T-helper 2 cell treated with Interferon-gamma antibody and Interleukin-4, amounts not matched to agents 5 μg/mL and 100 μg/mL, for 36 hours (primary cell): ENCODE measurements at places on chromosomes 16 and 17.

DNA sequence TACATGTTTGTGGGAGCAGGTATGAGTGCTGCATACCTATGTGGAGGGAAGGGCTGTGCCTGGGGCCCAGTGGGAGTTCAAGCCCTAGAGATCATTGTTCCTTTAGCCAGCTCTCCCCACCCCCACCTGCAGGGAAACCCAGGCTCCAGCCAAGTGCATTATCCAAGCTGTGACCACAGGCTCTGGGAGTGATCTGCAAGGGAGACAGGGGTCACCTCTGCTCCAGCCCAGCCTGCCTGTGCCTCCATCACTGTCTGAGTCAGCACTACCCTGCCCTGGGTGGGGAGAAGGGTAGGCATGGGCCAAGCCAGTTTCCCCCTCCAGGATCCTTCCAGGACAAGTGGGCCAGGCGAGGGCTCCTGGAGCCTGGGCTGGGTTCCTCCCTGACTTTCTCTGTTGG lies 32.1 kb upstream of the SBK1 start:
- no peak for DNase-seq

DNA sequence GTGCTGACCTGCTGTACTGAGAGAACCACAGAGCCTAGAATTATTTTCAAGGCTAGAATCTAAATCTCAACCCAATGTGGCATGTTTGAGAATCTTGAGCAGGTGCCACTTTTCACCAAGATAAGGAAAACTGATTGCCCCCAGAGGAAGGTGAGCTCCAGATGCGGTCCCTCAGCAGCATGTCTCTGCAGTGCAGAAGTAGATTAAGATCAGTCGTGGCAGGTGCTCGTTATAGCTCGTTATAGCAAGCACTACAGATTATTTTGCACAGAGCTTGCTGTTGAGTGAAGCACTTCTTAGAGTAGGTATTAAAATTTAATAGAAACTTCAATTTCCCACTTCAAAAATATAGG lies 176.0 kb downstream of the AATF start:
- no peak for DNase-seq

GRCh38 chr16:25575363-25575762 lies 116.4 kb upstream of the HS3ST4 start:
- DNase-seq: no peak

DNA sequence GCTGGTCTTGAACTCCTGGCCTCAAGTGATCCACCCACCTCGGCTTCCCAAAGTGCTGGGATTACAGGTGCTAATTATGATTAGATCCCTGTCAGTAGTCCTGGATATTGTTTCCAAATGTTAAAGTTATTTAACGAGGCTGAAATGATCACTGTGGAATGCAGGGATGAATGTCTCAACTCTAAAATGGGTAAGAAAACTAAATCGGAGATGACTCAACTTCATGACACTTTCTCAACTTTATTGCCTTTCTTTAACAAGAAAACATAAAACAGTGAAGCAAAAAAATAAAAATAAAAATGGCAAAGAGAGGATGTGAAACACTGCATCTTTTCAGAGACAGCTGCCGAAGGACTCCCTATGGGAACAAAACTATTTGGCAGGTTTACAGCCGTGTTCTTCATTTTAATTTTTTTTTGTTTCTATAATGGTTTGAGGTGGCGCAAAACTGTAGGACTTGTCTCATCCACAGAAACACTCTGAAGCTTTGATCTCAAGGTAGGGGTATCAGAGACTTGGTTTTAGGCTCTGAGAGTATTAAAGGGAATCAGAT lies 382.0 kb downstream of the GRIN2A start:
- no peak for DNase-seq

- no peak for DNase-seq
These were observed 101.6 kb downstream of the CYTH1 start for GRCh38 chr17:78680436-78680835.

GRCh38 chr16:426115-426905 lies 861 bp downstream of the RAB11FIP3 start:
- DNase-seq: no peak

DNA sequence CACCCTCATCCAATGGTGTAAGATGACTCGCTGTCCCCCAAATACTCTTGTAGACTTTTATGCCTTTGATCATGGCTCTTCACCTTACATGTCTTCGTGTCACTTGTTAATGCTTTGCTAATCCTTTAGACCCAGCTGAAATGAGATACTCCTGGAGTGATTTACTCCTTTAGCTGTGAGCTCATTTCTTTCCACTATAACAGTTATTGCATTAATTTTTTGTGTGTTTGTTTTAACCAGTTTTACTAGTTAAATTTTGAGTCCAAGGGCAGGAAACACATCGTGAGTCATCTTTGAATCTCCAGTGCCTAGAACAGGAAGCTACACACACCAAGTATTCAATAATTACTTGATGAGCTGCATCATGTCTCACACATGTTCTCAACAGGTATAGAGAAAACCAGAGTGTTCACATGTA lies 6.5 kb upstream of the CTCF start:
- DNase-seq: peak; percentile 30

DNA sequence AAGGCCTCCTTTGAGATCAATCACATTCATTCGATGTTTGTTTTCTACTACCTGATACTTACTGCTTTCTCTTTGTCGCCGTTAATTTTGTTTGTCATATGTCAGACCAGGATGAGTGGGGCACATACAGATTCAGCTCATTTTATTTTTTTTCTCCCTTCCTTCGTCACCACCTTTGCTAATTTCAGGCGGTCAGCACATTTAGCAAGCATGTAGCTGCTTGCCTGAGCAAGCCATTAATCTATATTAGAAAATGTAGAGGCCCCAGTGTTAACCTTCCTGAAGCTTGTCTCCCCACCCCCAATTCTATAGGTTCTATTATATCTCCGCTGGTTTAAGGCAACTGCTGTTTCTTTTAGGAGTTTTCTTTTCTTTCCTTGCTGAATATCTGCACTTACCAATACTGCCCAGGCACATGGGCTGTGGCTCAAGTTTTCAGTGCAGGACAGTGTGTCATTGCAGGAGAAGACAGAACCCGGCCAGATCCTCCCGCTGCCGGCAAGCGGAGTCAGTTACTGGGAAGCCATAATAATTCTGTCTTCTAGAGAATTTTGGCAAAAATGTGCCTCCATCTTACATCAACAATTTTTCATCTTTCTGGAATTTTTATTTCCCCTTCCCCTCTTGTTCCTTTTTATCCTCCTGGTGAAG lies 714.3 kb downstream of the WWOX start:
- DNase-seq: no peak

DNA sequence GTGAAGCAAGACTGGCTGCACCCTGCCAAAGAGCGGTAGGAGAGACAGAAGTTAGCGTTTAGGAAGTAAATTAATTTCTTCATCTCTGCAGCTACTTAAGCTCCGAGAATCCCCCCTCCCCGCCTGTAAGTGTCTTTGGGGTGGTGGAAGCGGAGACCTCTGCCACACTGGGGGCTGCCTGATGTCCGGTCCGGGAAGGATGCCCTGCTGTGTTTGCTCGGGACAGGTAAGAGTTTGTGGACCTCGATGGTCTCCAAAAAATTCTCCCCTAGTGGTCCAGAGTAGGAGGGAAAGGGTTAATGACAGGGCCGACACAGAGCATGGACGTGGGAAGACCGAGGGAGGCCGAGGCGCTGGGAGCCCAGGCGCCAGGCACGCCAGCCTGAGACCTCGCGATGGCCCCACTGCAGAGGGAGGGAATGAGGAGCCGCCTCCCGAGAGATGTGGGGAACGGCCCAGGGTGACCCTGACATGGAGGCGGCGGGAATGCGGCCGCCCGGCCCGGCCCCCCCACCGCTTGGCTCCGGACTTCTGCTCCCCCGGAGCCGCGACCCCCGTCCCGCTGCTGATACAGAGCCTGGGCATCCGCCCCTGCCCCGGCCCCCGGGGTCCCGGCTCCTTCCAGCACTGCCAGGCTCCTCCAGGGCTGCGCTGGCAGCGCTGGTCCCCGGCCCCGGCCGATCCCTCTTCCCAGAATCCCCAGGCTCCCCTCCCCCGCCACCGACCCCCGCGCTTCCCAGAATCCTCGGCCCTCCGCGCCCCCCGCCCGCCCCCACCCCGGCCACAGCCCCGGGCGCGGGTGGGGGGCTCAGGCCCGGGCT lies 680 bp downstream of the ZNF629 start:
- no peak for DNase-seq

- DNase-seq: no peak
These were observed 167.9 kb upstream of the GSE1 start for GRCh38 chr16:85445064-85445778.

DNA sequence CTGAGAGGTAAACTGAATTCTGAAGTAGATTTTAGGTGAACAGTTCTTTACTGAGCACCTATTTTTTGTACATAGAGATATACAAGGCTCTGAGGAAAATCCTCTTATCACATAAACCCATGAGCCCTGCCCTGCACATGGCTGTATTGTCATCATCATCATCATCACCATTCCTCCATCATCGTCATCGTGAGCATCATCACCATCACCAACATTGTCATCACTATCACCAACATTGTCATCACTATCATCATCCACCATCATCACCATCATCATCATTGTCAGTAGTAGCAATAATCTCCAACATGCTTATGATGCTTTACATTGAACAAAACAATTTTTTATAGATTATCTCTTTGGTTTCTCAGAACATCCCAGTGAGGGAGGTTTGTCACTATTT lies 20.7 kb downstream of the ASIC2 start:
- DNase-seq: no peak

DNA sequence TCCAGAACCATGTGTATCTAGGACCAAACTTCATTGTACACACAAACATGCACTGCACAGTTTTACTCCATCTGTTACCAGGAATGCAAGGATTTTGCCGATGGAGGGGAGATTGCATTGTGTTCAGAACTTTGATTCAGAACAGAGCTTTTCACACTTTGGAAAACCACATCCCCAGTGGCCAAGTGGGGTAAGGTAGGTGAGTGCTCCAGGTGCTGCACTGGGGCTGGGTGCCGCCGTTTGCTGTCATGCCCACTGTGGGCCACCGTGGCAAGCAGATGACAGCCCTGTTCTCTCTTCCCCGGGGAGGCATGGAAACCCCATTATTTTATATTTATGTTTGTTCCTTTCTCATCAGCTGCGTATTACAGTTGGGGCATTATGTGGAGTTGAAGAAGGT lies 29.3 kb upstream of the JPH3 start:
- no peak for DNase-seq

DNA sequence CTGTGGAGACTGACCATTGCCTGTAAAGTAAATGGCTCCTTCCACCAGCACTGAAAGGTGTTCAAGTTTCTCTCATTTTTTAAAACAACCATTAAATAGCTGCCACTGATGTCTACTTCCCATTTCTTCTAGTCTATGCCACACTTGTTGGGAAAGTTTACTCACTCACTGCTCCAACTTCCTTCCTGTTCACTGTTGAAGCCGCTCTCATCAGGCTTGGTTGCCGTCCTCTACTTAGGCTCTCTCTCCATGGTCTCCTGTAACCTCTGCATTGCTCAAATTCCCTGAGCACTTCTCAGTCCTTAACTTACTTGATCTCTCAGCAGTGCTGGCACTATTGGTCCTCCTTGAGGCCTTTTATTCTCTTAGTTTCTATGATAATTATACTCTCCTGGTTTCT lies 32.4 kb downstream of the SNX11 start:
- no peak for DNase-seq

DNA sequence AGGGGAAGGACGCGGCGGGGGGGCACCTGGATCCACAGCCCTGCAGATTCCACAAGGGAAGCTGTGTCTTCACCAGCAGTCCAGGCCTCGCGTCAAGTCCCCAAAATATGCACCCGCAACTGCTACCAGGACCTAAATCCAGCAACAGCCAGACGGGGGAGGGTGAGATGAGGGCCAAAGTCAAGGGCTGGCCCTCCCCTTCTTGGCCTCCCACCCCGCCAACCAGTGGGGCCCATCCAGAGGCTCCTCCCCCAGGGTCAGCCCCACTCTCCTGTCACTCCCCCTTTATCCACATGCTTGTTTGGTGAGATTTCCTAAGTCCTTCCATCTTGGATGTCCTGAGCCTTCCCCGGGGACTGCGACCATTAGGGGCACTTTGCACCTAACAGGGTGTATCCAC lies 138.7 kb downstream of the ENGASE start:
- no peak for DNase-seq

- DNase-seq: no peak
These were observed 6.4 kb downstream of the DOC2A start for GRCh38 chr16:30004424-30004776.

GRCh38 chr17:13736916-13737315 lies 135.2 kb upstream of the HS3ST3A1 start:
- no peak for DNase-seq

DNA sequence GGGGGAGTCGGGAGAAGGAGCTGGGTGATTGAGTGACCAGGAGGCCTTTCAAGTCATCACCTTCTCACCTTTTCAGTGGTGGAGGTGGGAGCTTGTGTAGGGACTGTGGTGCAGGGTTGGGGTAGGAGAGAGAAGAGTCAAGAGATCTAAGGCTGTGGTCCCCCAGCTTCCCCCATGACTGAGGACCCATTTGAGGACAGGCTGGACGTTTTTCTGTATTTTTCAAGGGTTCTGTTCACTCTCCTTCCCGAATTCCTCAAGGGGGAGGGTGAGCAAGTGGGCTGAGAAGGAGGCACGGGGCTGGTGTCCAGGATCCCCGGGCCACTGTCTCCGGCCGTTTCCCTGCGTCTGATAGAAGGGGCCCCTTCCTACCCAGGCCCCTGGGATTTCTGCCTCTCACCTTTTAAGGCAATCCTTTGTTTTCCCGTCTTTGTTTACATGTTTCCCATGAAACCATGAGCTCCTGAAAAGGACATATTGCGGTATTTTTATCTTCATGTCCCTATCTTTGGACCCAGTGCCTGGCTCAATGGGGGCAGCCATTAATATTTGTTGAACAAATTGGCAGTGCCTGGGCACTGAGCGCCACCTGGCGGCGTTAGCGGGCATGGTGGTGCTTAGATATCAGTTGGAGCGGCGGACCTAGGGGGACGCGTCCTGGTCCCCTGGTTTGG lies 9.2 kb upstream of the CD300A start:
- peak; percentile 61 for DNase-seq

DNA sequence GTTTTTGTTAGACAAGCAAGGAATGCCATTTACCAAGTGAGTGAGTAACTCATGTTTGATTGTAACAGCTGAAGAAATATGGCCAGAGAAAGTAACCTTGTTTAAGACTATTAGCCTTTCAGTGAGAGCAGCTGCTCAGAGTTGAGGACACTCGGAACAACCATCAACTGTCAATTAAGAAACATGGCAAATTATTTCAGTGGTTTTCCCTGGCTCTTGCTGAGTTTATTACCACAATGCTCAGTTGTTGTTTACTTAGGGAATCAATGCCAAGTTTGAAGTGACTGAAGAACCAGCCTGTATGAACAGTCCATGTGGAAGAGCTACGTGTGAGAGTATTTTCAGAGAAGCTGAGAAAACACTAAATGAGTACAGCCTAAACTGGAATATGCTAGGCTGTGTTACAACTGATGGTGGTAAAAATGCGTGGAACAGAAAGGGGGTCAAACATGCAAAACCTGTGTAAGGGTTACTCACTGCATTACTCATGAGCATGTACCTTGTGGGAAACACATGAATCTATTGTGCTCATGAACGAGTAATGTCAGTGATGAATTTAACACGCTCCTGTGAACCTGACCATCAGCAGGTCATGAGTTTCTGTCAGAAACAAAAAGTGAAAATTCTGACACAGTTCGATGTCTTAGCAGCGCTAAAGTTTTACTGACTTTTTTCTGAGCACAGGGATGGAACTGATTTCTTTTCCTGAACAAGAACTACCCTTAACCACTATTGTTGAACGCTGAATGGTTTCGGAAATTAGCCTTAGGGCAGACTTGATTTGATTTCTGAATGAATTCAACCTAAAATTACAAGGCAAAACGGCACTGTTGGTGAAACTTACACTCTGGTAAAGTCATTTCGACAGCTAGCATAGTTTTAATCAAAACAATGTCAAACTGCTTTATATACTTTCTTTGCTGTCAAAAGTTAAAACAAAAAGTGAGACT lies 33.5 kb downstream of the GNA13 start:
- no peak for DNase-seq

GRCh38 chr17:36602030-36602748 lies 806 bp downstream of the MRM1 start:
- DNase-seq: peak; percentile 13
